Activated CD4-positive, alpha-beta memory T cell treated with anti-CD3 and anti-CD28 coated beads for 36 hours (primary cell): ENCODE measurements at places on chromosomes 13 and 19. TPM values are rescaled to one million over a fixed set of nuclear protein-coding genes. Genes with fewer than 3 reads are reported as not detected.
A peak's percentile ranks its signal among the peaks of the same experiment; 100 is the strongest.

The MCEMP1 gene
- not detected for total RNA-seq

DNA sequence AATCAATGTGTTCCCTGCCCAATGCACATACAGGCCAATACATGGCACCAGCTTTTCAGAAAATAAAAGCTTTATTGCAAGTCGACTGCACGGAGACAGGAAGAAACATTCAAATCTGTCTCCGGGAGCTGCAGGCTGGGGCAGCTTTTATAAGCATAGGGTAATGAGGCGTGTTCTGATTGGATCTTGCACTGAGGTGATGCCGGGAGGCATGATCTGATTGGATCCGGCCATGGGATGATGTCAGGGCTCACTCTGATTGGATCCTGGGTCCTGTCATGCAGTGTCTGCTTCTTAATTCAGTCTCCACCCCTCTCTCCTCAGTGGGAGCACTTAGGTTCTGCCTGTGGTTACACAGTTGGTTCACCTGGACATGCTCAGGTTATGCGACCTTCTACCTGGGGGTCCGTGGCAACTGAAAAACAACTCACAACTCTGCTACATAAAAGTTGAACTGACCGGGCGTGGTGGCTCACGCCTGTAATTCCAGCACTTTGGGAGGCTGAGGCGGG lies 11.8 kb upstream of the FBN3 start:
- DNase-seq = peak; percentile 57

The ZNF491 gene
- total RNA-seq = 0.46 TPM

GRCh38 chr19:29297381-29297780 lies 84.4 kb upstream of the UQCRFS1 start:
- no peak for DNase-seq

GRCh38 chr19:31146546-31147183 lies 202.6 kb downstream of the TSHZ3 start:
- DNase-seq = no peak

The IGFL1 gene
- not detected for total RNA-seq

The FLT1 gene
- total RNA-seq = 19.5 TPM

The IQCN gene
- 0.39 TPM for total RNA-seq

GRCh38 chr19:10603873-10604459 lies 16.9 kb upstream of the AP1M2 start:
- peak; percentile 55 for DNase-seq

The ETFB gene
- total RNA-seq = 193 TPM
